ENCODE measurements at places on chromosomes 5 and 9.

DNA sequence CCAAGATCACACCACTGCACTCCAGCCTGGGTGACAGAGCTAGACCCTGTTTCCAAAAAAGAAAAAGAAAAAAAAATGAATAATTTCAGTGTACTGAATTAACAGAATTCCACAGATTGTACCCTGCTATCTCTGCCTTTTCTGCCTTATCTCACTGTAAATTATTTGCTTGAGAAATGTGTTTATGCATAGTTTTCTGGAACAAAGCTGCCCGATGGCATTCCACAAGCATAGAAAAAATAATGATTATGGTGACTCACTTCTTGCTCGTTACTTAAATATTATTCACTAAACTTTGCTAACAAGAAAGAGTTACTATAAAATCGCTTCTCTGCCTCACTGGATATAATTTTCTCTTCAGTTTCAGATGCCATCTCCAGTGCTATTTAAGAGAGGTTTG lies 88.7 kb upstream of the FAM169A start:
- DNase-seq: no peak

GRCh38 chr9:133331641-133332380 lies 4.2 kb downstream of the SURF6 start:
- DNase-seq: no peak

DNA sequence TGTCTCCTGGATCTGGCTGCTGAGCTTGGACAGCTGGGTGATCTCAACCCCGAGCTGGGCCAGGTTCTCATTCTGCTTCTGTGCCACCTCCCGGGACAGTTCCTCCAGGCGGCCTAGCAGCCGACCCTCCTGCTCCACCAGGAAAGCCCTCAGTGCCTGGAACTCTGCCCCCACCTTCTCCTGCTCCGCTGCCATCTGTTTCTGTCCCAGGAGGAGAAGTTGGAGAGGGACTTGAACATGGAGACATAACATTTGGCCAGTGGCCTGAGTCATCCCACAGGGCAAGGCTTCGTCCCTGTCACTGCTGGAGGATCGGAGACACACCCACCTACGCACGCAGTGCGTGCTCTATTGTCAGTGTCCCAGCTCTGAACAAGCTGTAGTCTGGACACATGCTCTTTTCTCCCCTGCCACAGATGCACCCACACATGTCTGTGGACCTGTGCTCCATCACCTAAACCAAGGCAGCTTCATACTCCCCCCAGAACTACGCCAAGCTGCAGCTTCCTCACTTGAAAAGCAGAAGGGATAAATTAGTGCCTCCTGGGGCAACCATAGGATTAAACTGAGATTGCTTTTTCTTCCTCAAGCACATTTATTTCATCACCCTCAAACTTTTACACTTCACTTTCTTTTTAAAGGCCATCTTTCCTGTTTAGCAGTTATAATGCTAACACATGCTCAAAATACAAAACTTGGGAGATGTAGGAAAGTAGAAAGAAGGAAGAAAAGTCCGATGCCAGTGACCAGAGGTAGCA lies 4.9 kb downstream of the TRIM7 start:
- no peak for DNase-seq

DNA sequence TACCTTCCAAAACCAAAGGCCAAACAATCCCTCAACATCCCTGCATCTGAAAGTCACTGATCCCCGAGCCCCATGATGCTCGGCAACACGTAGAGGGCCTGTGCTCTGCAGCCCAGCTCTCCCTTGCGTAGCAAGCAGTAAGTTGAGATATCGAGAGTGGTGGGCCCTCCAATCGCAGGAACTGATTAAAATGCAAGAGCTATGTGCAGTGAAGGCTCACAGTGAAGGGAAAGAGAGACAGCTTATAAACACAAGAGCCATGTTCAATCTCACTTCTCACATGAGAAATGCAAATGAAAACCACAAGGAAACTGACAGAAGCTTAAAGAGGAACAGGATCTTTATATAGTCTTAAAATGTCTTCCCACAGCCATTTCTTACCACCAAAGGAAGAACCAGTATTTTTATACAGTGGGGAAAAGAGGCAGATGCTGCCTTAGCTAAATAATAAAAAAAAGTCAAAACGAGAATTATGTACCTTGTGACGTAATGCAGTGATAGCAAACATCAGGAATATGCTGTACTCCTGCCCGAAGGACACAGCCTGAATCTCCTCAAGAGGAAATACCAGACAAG lies 24.6 kb downstream of the TTF1 start:
- DNase-seq: no peak

DNA sequence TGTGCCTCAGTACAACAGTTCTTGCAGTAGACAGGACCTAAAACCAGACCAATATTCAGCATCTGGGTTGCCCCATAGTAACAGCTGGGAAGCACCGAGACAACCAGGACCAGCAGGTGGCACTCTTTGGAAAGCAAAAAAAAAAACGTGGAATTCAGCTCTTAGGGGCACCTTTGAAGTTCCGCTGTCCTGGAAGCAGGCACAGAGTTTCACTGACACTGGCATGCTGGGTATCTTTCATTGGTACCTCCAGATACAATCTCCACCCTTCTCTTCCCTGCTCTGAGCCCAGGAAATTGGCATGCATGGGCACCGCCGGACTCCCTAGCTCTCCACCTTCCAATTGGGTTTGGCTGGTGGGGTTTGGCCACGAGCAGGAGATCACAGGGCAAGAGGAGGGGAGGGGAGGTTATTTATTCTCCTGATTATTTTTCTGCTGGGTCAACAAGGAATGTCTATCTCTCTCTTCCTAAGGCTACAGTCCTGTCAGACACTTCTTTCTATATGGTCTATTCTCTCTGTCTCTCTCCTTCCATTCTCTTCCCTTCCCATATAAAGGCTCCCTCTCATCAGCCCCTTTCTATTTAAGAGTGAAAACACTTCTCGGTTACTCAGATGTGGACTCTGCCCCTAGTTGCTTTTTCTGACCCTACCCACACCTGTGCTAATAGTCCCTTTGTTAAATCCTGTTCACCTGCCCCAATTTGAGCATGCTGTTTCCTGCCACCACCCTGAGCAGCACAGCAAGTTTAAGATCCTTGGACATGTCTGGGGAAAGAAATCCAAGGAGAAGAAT lies 1.9 kb upstream of the IDNK start:
- DNase-seq: no peak

- no peak for DNase-seq
These were observed 140.3 kb downstream of the PCSK1 start for GRCh38 chr5:96292582-96293247.

DNA sequence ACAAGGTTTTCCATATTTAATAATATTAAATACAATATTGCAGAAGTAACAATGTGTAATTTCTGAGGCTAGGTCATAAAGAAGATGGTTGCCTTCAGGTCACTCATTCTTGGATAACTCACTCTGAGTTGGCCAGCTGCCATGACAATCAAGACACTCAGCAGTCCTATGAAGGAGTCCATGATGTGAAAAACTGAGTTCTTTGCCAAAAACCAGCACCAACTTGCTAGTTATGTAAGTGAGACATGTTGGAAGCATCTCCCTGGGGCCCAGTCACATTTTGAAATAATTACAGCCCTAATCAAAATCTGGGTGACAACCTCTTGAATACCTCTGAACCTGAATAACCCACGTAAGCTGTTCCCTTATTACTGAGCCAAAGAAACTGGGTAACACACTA lies 453.2 kb downstream of the CDH18 start:
- no peak for DNase-seq

DNA sequence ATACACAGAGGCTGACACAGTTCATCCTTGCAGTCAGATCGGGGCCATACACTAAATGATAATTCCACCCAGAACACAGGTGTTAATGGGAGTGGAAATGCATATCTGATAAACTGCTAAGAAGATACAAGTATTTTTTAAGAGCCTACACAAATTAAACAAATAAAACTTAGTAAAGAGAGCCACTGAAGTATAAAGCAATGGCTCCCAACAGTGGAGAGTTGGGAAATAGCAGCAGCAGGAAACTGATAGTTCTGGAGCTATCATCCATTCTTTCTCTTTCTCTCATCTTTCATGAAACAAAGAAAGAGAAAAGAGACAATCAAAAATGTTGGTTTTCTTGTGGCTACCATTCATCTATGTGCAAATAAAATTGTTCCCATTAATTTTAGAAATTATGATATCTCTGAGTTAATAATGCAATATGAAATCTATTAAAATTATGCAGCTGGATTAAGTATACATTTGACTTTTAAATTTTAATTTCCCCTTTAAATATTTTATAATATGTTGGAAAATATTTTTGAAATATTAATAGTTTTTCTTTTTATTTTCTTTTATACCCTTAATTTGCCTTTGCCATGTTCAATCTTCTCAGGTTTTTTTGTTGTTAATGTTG lies 120.8 kb downstream of the EMB start:
- DNase-seq: no peak

DNA sequence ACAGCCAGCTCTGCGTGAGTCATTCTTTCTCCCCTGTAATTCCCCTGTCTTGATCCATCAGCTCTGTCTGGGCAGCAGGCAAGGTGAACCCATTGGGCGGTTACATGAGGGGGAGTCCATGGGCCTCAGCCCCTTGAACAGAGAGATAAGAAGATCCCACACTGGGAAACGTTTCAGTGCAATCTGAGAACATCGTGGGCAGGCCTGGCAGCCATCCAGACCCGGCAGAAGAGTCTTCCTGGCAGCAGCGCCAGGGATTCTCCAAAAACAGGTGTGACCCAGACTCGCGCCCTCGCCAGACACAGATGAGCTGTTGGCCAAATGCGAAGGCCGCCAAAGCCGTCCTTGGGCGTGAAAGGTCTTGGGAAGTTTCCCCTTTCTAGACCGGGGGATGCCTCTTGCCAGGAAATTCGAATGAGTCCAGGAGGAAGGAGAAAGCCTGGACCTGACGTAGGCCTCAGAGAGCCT lies 6.4 kb upstream of the SLC12A7 start:
- DNase-seq: peak; percentile 50

DNA sequence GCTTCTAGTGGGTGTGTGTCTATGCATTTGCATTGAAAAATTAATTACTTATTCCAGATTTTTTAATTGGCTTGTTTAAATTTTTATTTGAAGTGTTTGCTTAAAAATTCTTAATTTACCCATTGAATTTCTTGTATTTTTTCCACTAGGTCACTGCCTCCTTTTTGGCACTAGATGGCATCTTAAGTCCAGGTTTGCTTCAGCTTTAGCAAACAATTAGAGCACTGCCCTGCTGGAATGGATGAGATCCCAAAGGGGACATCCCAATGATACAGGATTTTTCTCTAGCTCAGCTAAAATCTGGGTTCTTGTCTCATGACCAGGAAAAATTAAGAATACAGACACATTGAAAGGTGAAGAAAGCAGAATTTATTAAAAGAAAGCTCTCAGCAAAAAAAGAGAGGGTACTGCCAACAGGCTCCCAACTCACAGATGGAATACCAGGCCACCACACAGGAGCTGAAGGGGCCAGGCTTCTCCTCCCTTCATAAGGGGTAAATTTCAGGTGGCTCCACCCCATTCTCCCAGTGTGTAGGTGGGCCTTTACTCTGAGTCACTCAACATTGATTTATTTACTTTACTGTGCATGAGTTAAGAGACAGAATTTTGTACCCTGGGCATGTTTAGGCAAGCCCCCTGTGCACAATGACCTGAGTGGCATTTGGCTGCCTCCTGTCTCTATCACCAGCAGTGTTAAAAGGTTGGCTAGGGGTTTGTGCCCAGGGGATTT lies 532.4 kb downstream of the ANXA1 start:
- peak; percentile 9 for DNase-seq

- no peak for DNase-seq
These were observed 172.8 kb downstream of the ASTN2 start for GRCh38 chr9:117242082-117242481.

GRCh38 chr5:76291305-76292077 lies 111.6 kb upstream of the IQGAP2 start:
- DNase-seq: no peak

GRCh38 chr5:150078802-150079689 lies 7.3 kb downstream of the CSF1R start:
- no peak for DNase-seq

GRCh38 chr9:133199648-133200321 lies 9.3 kb downstream of the OBP2B start:
- no peak for DNase-seq

GRCh38 chr9:134434894-134435506 lies 108.7 kb downstream of the RXRA start:
- peak; percentile 92 for DNase-seq

DNA sequence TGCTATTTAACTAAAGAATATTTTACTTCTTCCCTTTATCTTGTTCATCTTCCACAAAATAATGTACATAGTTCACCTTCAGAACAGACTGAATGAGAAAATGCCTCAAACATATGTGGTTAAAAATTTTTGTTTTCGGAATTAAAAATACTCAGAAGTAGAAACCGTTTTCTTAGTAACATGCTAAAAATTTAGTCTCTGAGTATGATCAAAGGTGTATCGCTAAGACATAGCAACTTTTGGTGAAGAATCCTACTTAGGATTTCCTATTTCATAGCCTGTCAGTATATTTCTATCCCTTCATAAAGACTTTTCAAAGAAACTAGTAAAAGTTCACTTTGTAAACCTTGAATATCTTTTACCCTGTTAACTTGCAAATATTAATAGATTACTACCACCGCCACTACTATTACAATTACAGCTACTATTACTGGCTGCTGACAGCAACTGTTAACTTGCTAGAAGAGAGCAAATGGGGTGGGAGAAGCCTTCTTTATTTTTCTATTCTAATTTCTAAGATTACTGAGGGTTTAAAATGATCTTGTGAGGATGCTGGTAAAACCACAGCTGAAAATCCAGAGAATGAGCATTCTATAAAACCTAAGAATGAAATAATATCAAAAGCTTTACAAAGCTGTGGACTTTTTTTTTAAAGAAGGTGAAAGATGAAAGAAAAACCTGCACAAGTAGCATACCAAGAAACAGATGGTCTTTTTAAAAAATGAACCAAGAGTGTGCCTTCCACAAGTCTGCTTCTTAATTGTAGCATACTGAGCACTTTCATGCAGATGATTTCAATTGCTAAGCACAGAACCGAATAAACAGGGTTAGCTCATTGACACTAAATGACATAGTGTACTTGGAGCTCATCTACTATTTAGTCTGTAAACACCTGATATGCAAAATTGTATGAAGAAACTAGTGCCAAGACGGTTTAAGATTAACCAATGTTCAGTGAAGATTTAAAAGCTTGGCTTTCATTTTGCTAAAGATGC lies 246.3 kb upstream of the EFNA5 start:
- DNase-seq: no peak

GRCh38 chr5:120655828-120656435 lies 191.8 kb downstream of the PRR16 start:
- DNase-seq: no peak

GRCh38 chr5:142325725-142326479 lies 1.1 kb upstream of the SPRY4 start:
- no peak for DNase-seq

DNA sequence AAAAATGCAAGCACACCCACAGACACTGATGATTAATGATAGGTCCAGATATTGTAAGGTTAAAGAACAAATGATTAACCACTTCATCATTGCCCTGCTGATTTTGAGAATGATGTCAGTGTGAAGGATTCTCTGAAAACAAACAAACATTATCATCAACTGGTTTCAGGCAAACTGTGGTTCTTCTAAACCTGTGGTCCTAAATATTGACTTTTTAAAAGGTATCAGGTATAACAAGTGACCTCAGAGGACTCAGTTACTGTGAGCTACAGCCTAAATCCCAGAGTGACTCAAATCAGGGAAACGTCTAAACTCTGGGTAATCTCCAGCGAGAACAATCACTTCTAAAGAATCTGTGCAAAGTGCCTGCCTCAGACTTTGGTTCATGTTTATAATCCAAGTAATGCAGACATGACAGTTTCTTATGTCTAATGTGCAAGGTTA lies 172.3 kb upstream of the CDH6 start:
- no peak for DNase-seq

Data from putamen (tissue), 1 donor.